Muscle of back (tissue), 13 donors: ENCODE measurements at places on chromosomes 16 and 17.

GRCh38 chr17:15194859-15195277 lies 70.3 kb downstream of the PMP22 start:
- DNase-seq: no peak

DNA sequence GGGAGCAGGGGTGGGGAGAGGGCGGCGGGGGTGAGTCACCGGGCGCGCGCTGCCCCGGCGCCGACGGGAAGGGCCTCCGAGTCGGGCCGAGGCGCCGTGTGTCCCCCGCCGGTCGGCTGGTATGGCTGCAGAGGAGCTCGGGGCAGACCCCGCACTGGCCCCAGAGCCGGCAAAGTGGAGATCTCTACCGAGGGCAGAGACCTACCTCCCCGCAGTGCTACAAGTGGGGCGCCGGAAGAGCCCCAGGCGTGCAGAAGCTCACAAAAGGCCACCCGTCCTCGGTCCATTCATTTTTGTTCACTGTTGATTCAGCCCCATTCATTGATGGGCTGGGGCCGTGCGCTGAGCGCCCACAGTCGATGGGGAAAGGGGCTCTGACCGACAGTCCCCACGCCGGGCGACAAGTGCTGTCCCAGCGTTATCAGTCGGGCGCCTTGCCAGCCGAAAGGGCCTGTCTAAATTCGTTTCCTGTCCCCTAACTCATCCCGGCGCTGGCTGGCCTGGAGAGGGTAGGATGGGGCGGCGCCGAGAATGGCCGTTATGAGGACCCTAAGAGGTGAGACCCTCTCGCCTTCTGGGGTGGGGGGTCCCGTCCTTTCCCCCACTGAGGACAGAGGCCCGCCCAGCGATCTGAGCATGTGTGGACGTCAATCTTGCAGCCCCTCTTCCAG lies 709 bp upstream of the ENO3 start:
- DNase-seq: no peak

DNA sequence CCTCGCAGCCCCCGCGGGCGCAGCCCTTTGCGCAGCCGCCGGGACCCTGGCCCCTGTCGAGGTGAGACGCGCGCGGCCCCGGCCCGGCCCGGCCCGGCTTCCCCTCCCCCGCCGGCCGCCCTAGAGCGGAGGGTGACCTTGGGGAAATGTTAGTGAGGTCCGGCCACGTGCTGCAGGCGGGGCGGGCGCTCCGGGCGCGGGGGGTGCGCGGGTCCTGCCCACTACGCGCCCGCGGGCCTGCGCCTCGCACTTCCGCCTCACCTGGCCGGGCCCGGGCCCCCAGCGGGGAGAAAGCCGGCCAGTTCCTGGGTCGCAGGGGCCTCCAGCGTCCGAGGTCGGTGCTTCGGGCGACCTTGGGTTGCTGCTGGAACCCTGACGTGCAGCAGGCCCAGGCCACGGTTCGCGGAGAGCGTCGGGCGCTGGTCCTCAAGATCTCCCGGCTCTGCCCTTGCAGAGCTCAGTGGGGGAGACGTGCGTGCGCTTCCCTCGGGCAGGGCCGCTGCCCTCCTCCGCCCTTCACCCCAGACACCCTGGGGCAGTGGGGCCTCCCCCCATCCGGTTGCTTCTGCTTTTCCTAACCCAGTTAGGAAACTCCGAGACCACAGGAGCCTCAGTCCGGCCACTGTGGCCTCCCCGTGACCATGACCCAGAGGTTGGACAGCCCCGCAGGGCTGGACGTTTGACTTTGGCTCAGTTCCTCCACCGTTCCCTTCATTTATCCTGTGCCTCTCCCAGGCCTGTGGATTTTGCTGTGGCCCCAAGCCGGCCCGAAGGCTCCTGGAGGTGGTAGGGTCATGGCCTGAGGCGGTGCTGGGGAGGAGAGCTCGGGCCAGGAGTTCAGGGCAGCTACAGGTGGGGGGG lies 791 bp downstream of the MCRIP2 start:
- DNase-seq: no peak

GRCh38 chr17:45136846-45137560 lies 1.5 kb downstream of the ACBD4 start:
- no peak for DNase-seq

DNA sequence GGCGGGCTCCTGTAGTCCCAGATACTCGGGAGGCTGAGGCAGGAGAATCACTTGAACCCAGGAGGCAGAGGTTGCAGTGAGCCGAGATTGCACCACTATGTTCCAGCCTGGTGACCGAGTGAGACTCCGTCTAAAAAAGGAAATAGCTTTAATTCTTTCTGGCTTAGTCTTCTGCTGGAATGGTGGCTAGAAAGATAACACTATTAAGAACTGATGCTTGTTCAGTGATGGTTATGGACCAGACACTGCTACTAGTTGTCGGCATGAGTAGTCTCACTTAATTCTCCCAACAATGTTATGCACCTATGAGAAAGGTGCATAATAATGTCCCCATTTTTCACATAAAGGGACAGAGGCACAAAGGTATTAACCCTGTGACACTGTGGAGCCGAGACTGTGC lies 188.7 kb downstream of the HS3ST3A1 start:
- DNase-seq: no peak

GRCh38 chr17:36703860-36704266 lies 102.5 kb downstream of the MRM1 start:
- DNase-seq: peak; percentile 37

GRCh38 chr16:9151074-9151473 lies 59.6 kb downstream of the HAPSTR1 start:
- no peak for DNase-seq

- no peak for DNase-seq
Observed at GRCh38 chr16:67372664-67373063, 20.6 kb downstream of the TPPP3 start.

DNA sequence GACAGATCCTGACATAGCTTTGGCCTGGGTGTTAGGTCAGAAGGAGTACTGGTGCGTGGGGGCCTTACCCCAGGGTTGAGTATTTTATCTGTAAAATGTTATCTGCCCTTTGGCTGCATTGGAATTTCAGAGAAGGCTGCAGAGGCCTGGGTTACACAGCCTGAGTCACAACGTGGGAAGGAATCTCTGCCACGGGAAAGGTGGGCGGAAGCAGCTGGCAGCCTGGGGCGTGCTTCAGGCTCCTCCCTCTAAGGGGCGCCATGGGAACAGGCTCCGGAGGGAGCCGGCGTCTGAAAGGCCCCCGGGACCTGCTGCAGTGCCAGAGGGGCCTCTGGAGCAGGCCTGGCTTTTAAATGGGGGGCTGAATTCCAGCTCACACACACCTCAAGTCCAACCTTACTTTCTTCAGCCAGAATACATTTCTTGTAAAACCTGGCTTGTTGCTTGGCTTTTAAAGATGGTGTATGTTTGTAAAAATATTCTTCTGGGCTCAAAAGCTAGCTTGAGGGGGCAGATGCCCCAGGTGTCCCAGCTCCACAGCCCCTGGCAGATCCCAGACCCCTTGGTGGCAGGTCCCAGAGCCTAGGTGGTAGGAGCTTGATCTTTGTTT lies 142.2 kb downstream of the RAB11FIP4 start:
- peak; percentile 7 for DNase-seq

- DNase-seq: no peak
Observed at GRCh38 chr17:45414990-45415881, 17.4 kb downstream of the ARHGAP27 start.

DNA sequence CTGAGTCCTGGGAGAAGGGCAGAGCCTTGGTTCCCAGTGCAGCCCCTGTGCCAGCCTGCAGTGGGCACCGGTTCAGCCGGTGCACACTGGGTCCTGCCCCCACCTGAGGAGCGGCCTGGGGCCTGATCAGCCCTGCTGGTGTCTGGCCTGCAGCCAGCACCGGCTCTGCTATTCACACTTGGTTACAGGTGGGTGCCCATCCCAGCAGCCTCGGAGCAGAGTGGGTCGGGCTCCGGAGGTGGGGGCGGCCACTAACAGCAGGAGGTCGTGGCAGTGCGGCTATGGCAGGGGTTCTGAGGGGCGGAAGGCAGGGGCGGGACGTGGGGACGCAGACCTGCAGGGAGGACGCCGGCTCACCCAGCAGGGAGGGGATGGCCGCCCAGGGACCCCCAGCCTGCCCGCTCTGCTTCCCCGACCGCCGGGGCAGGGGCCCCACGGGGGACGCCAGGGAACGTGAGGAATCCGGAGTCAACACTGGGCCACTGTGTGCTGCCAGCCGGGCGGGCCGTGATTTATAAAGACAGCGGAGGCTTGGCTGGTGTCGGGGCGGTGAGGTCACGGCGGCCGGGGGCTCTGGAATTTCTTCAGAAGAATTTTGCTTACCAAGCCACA lies 20.3 kb downstream of the METRNL start:
- DNase-seq: no peak

GRCh38 chr16:78813661-78814311 lies 714.3 kb downstream of the WWOX start:
- DNase-seq: no peak

GRCh38 chr16:28202147-28202746 lies 9.5 kb downstream of the XPO6 start:
- DNase-seq: no peak

DNA sequence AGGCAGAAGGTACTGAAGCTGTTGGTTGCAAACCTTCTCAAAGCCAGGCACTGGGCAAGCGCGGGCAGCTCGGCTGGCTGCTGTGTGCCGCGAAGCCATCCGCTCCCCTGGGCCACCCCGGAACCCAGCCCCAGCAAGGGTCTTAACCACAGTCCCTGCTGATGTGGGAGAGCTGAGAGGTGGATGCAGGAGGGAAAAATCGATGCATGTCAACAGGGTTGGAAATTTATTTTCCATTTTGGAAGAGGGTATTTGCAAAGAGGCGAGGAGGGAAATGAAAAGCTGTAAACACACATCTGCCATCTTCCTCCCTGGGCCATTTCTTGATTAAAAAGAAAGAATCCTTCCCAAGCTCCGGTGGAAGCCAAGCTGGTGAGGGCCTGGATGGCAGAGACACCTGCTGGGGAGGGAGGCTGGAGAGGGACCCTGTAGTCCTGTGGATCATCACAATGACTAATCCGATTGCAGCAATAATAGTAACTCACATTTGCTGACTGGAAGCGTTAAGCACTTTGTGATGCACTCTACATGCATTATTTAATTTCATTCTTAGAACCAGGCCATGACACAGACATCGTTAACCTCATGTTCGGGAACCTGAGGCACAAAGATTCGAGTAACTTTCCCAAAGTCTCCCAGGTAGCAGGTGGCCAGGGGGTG lies 13.9 kb upstream of the TBX2 start:
- DNase-seq: no peak

DNA sequence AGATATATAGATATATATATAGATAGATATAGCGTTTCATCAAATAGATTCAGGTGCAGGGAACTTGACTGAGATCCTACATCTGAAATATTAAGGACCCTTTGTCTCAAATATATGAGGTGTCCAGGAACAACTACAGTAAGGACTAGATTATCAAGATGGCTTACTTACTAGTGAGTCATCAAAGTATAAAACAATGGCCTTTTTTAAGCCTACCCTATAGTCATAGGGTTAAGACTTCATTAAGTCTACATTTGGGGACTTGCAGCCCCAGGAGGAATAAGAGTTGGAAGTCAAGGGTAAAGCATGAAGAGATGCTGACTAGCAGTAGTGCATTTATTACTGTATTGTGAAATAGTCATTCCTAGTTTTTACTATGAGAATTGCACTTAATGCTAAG lies 1023.4 kb downstream of the CDH11 start:
- no peak for DNase-seq

DNA sequence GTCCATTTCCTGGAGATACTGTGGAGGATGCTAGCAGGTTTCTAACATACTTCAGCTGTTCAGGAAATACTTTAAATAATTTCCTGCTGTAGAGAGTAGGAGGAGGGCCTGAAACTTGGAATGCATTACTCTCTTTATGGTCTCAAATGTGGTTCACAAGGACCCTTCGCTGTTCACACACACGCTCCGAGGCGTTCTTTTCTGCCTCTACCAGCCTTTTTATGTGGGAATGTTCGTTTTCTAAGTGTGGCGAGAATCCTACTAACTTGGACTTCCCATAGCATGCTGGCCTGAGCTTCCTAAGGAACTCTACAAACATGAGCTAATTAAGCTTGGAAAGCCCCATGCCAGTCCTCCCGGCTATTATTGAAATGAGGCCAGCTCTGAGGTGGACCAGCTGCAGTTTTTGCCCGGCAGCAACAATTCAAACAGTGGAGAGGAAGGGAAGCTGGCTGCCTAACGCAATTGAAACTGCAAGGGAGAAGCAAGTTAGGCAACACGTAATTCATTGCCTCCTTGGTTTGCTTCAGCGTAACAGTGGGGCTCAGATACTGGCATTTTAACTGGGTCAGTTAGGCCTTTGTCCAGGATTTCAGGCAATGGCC lies 18.9 kb downstream of the KPNA2 start:
- peak; percentile 39 for DNase-seq

DNA sequence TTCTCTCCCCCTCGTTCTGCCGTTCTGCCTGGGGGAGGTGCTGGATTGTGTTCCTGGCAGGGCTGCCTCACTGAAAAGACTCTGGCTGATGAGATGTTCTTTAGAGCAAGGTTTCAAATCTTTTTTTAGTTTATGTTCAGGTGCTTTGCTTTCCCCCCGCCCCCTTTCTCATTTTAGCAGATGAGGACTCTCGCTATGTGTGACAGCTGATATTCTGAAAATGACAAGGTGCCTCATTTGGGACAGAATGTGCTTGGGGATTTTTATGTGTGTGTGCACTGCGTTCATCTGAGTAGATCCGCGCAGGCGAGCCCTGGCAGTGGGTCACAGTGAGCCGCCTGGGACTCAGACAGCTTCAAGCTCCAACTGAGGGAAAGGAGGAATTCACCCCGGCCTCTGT lies 205.9 kb downstream of the HS3ST4 start:
- no peak for DNase-seq

DNA sequence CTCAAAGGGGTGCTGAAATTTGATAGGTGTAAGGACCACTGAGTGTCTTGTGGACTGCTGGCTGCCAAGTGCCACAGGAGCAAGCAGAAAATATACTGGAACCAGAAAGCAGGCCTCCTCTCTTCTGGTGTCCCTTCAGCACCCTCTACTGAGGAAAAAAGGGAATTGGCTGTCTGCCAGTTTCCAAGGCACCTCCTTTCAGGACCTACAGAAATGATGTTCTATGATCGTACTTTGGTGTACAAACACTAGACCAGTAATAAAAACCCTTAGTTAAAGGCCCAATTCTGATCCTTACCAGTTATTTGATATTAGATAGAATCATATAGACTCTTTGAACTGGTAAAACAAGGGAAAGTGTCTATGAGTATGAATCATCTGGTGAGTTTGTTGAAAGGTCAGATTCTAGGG lies 35.8 kb upstream of the BCAS3 start:
- DNase-seq: peak; percentile 72

DNA sequence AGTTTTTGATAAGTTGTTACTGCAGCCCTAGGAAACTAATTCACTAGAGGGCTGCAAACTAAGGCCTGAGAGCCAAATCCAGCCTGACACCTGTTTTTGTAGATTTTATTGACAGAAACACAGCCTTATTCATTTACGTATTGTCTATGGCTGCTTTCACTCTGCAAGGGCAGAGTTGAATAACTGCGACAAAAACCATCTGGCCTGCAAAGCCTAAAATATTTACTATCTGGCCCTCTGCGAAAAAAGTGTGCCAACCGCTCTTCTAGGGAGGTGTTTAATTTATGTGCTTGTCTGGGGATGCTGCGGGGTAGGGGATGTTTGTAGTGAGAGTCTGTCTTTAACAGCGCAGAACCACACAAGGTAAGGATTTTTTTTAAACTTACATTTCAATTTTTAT lies 165.0 kb upstream of the RBFOX1 start:
- peak; percentile 7 for DNase-seq
